ENCODE measurements at places on chromosomes 2 and 18.

- no peak for DNase-seq
Measured at GRCh38 chr2:202941771-202942170, 29.7 kb downstream of the CARF start.

DNA sequence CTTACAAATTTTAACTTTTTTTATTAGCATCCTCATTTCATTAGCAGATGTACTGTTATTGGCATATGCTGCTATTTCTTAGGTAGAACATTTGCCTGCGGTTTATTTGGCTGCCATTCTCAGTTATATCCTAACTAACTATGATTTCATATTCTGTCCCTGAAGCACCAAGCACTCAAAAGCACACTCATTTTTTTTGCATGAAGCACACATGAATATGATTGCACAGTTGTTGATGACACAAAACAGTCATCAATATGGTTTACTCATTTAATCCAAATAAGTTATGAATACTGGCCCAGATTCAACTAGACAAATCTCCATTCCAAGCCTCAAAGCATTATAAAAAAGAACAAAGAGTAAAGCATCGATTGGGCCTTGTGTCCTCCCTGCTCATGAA, 129.4 kb upstream of the CNTNAP5 start:
- DNase-seq, result no peak

- no peak for DNase-seq
Measured at GRCh38 chr2:64807417-64807816, 153.7 kb upstream of the SERTAD2 start.

DNA sequence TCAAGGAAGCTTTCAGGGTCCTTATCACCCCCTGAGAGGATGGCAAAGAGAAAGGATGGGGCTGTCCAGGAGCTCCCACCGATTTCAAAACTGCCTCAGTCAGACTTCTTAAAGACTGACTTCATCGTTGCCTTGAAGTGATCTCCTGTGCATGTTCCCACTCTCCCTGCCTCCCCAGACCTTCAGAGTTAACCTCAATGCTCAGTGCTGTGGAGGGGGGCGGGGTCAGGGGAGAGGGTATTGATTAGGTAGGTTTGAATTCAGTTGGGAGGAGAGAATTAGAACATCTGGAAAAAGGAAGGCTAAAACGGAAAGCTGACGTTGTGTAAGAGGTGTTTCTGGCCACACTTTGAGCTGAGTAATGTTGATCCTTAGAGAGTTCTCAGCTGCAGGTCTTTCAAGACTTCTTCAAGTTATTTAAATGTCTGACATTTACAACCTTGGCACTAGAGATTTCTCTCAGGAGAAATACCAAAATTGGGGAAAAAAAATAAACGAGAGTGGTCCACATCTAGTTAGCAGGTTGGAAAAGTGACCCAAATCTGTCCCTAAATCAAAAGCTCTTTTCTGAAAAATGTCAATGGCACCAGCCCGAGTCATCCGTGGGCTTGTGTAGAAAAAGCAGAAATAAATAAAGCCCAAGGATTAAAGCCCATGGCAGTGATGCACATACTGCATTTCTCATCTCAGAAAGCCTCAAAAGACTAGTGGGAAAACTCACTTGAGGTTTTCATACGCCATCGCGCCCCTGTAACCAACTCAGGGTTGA, 134.7 kb upstream of the EPAS1 start:
- DNase-seq, result no peak

DNA sequence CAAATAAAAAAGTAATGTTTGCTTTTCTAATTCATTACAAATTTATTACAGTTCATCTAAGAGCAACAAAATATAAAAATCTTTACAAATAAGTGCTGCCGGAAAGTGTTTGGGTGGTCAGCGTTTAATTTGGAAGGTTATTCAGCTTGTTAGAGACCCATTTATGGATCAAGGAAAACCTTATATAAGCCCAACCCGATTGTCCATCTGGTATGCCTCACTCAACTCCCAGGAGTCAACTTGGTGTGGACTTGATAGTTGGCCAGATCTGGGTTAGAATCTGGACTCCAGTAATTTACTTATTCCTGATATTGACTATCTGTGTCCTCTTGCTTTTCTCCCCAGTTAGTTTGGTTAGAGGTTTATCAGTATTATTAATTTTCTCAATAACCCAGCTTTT, 106.2 kb downstream of the KCTD1 start:
- DNase-seq, result no peak

DNA sequence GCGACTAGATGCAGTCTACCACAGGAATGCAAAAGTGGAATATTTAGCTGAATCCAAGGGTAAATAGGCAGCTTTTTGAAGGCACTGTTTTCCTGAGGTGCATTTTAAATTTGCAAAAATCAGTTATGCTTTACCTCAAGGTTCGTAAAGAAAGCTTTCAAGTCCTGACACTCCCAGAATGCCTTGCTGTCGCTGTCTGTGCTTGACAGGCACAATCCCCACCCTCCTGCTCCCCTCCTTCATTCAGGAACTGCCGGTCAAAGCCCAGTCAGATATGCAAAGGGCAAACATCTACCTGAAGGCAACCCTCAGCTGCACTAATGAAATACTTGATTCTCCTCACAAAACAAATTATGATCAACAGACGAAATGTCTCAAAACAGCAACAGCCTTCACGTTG, 97.4 kb upstream of the DDX18 start:
- no peak for DNase-seq

- no peak for DNase-seq
Measured at GRCh38 chr2:102737431-102737830, 24.4 kb upstream of the TMEM182 start.

- DNase-seq, result no peak
Measured at GRCh38 chr2:177211169-177211568, 1.4 kb upstream of the HNRNPA3 start.

DNA sequence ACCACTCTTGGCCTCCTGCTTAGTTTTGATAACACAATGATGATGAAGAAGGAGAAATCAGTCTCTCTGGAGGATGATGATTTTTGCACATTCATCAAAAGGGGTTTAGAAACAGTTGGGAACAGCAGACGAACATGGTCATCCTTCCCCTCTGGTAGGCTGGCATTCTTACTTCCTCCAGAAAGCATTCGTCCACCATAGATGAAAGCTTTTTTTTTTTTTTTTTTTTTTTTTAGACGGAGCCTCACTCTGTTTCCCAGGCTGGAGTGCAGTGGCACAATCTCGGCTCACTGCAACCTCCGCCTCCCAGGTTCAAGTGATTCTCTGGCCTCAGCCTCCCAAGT, 43.5 kb upstream of the TTC39C start:
- no peak for DNase-seq

GRCh38 chr2:177727577-177728398, 335.2 kb downstream of the AGPS start:
- DNase-seq, result no peak
